ENCODE measurements at places on chromosomes 16 and 17. TPM values are rescaled to one million over a fixed set of nuclear protein-coding genes. Genes with fewer than 3 reads are reported as not detected.

- peak; percentile 20 for DNase-seq
Measured at GRCh38 chr17:78717431-78717980, 64.6 kb downstream of the CYTH1 start.

- no peak for DNase-seq
Measured at GRCh38 chr17:8137645-8138373, 13.9 kb upstream of the HES7 start.

DNA sequence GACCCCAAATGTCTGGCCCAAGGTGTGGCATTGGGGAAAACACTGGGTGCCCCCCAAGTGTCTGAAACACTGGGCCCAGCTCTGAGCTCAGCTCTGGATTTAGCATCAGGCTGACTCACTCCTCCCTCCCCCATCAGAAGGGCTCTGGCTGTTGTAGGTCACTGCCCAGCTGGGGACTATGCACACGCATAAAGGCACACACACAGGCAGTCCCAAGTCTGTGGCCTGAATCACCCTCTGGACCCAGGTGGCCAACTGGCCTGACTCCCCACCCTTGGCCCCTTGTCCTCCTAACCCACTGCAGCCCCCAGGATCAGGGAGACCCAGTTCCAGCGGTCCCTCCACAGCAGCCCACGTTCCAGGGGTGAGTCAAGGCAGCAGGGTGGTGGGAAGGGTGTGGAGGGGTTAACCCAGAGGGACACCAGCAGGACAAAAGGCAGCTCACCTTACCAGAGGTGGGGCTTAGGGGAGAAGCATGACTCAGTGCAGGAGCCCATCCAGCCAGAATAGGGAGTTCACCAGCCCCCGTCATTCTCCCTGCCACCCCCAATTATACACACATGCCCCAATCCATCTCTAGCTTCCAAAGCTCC is 47.0 kb downstream of the MYO18A start:
- DNase-seq, result peak; percentile 72

DNA sequence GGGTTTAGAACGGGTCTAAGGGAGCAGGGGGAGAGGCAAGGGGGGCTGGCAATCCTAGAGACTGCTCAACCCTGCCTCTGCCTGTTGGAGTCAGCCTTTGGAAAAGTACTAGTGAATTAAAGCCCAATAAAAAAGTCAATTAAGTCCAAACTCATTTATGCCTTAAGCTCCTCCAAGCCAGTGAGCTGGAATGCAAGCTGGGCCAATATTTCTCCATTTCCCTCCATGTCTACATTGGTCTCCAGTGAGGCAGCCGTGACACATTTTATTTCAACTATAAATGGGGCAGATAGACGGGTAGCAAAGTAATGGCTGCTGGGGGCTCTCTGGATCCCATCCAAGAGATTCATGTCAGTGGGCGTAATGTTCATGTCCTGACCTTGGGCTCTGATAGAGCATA is 144.0 kb downstream of the SPACA3 start:
- DNase-seq, result no peak

DNA sequence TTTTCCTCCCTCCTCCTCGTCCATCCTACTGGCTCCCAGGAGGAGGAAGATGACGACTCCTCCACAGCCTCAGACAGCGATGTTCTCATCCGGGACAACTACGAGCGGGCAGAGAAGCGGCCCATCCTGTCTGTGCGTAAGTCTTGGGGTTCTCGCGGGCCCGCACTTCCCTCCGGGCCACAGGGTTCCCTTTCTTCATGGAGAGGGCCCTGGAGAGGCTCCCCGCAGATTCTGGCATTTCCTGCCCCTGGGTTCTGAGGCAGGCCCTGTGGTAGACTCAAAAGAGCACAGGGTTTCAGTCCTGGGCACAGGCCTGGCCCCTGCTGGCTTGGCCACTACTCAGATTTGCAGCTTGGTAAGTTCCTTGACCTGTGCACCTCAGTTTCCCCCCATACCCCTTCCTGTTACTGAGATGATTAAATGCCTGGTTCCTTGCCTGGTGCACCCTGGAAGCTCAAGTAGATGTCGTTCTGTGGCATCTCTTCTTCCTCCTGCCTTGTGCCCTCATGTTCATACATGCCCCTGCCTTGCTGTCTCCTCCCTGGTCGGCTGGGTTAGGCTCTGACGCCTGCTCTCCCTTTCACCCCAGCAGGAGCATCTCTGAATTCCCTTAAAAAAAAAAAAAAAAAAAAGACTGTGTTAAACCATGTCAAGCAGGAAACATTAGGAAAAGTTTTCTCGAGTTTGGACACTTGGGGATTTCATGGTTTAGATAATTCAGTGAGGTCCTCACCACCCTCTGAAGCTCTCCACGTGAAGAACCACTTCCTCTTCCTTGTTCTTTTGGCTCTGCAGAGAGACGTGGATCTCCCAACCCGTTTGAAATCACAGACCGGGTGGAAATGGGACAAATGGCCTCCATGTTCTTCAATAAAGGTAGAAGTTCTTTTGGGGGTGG is 14.3 kb upstream of the NAT9 start:
- no peak for DNase-seq

The LHX1 gene
- total RNA-seq, result 0.13 TPM

DNA sequence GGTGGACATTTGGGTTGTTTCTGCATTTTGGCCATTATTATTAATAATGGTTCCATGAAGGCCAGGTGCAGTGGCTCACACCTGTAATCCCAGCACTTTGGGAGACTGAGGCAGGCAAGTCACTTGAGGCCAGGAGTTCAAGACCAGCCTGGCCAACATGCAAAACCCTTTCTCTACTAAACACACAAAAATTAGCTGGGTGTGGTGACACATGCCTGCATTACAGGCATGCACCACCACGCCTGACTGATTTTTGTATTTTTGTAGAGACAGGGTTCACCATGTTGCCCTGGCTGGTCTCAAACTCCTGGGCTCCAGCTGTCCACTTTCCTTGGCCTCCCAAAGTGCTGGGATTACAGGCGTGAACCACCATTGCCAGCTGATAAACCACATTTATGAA is 58.5 kb downstream of the TNFRSF13B start:
- no peak for DNase-seq

The GH1 gene
- total RNA-seq, result not detected

Measured in HFFc6 (cell line).